NCI-H1105 (cell line): ENCODE measurements at places on chromosomes 12 and 14.
A peak's percentile ranks its signal among the peaks of the same experiment; 100 is the strongest.

DNA sequence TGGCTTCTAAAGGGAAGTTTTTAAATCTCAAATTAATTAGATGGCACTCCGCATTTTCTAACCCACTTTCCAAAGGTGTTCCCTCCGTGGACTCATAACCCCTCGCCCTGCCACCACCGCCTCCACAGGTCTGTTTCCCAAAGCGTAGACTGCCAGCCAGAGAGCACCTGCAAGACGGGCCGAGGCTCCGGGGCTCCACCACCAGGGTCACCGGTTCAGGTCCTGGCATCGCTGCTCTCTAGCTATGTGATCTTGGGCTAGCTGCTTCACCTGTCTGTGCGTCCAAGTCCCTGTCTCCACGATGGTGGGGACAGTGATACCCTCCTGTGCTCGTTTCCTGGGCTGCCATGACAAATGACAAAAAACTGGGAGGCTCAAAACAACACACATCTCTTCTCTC, 11.5 kb downstream of the RIMBP2 start:
- no peak for DNase-seq

DNA sequence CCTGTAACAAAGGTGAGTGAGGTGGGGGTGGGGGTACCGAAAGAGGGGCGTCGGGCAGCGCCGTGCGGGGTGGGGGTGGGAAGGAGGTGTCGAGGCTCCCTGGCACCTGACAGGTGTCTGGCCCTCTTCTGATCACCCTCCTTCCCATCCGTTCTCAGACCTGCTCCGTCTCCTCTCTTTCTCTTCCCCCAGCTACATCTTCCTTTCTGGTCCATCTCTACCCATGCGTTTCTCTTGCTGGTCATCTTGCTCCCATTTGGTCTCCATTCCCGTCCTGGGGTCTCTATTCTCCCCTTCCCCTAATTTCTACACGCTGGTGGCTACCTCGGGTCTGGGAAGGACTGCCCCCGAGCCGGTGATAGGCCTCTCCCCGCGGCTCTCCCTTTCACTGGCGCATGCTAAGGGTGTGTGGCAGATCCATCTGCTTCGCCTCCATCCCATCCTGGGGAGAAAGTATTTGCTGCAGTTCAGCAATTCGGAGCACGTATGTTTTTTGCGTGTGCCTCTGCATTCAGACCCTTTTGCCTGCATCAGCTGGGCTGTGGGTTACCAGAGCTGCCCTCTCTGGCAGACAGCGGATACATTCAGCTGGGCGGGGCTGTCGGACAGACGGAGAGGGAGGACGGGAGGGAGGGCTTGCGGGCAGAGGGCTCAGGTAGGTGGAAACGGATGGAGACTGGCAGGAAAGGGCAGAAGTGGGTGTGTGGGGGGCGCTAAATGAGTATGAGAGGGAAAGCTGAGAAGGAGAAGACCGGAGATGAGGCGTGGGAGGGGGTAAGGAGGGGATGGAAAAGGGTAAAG, 730 bp downstream of the CLSTN3 start:
- peak; percentile 42 for DNase-seq

DNA sequence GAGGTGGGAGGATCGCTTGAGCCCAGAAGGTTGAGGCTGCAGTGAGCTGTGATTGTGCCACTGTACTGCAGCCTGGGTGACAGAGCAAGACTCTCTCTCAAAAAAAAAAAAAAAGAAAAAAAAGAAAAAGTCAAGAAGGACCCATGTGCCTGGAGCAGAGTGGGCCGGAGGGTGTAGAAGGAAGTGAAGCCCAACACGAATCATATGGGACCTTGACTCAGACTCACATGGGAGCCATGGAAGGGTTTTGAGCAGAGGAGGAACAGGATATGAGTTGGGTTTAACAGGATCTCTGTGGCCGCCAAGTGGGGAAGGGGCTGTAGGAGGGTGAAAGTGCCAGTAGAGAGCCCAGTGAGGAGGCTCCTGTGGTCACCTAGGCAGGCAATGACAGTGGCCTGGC, 165.4 kb downstream of the PHETA1 start:
- DNase-seq = no peak

- DNase-seq = no peak
Observed at GRCh38 chr12:111155521-111155920, 213.4 kb downstream of the PHETA1 start.

DNA sequence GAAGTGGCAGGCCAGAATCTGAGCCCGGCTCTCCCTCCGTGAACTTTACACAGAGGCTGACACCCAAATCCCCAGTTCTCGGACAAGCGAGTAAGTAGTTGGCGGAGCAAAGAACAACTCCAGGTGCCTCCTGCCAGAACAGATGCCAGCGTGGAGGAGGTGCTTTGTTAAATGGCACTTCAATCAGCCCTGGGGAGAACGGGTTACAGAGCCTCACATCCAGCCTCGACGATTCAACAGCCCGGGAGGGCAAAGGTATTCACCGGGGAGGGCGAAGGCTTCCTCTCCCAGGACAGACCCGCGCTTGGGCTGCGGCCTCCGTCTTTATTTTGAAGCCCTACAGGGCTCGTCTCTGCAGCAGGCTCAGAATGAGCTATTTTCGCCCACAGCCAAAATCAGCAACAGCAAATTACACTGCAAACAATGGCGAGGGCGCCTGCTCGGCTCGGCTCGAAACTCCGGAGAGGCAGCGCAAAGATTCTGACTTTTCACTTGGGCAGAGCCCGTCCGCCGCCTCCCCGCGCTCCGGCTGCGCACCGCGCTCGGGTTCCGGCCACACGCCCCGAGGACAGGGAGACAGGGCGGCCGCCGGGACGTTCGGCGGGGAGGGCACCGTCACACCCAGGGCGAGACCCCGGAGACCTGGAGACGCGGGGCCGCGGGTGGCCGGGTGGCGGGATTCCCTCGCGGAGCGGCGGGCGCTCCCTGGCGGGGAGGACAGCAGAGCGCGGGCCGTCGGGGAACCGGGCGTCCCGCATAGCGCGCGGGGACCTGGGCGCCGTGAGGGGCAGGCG, 811 bp downstream of the TMCC3 start:
- peak; percentile 11 for DNase-seq

DNA sequence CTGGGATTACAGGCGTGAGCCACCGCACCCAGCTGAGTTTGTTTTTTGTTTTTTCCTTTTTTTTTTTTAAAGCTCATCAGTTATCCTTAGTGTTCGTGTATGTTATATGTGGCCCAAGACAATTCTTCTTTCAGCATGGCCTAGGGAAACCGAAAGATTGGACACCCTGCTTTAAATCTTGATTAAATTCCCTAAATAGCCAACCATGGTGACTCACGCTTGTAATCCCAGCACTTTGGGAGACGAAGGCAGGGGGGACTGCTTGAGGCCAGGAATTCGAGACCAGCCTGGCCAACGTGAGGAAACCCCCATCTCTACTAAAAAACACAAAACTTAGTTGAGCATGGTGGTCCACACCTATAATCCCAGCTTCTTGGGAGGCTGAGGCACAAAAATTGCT, 131.1 kb downstream of the MED13L start:
- DNase-seq = no peak

GRCh38 chr14:69921052-69921451, 41.8 kb downstream of the SMOC1 start:
- no peak for DNase-seq

DNA sequence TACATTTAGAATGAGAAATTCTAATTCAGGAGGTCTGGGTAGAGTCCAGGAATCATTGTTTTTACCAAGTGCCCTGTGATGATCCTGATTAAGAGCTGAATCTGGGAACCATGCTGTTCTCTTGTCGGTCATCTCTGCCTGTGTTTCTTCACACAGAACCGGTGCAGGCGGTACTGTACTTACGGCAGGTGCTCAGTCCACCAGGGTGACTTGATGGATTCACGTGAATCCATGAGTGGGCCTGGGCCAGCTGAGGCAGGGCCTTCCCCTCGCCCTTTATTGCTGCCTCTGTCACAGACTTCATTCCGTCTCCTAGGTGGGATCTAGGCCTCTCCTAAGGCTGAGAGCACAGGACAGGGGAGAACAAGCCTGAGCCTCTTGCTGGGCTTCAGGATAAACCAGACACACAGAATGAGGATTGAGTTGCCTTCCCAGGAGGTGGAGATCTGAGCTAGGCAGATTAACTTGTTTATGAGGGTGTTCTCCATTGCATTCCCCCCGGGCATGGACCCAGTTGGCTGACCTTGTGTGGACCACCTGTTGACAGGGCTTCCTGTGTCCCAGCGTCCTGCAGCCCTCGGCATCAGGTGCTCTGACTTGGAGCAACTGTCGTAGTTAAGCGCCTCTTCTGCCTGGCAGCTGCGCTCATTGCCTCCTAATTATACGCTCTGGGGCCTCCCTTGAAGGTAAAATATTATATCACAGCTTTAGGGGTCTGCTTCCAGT, 42.1 kb downstream of the B4GALNT3 start:
- DNase-seq = no peak

- no peak for DNase-seq
Observed at GRCh38 chr14:67267576-67268328, 26.5 kb downstream of the PALS1 start.

DNA sequence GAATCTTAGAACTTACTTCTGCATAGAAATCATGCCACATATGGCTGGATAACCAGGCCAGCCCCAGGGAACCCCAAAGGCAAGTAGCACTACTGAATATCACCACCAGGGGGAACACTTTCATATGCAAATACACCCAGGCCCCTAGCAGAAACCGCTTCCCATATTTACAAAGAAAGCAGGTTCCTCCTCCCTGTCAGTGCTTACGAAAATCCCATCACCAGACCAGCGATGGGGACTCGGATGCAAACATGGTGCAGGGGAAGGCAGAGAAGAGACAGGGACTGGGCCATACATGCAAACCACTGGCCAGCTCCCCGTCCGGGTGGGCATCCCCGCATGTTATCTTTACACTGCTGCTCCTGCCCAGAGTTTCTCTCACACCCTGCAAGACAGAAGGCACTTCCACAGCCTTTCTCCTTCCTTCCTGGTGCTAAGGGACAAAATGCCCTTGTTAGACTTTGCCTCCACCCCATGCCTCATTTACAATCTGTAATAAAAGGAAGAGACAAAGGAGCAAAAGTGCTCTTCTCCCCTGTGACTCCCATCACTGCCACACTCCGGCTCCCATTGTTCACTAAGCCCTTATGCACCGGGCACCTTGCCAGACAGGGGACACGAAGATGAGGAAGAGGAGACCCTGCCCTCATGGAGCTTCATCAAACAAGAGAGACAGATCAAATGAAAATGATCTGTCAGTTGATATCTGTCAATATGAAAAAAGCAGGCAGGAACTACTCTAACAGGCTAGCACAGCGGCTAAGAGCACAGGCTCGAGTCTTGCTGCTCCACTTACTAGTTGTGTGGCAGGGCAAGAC, 62.3 kb downstream of the PTPN21 start:
- DNase-seq = peak; percentile 46

DNA sequence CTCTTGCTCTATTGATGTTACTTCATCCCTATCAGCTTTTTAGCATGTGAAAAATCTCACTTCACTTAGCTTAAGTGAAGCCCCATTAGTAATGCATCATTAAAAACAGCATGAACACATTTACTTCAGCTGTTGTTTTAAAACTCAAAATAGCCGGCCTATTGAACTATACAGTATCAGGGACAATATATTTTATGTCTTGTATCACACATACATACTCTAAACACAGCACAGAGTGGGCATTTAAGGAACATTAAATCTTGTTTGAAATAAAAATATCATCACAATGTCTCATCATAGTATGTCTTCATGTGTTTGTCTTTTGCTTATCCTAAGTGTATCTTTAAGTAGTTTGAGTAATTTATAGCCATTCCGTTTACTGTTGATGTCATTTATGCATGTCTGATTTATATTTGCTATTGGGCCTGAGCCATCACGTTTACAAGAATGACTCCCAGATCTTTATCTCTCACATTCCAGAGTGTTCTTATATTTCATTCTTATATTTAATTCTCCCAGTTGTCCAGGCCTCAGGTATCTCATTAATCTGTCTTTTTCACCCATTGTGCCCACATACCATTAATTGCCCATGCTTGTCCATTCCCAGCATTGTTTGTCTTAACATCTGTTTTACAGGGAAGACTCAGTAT, 57.5 kb downstream of the ARHGAP5 start:
- DNase-seq = no peak
